Effector memory CD8-positive, alpha-beta T cell (primary cell): ENCODE measurements at places on chromosomes 16 and 17.
A peak's percentile ranks its signal among the peaks of the same experiment; 100 is the strongest.

DNA sequence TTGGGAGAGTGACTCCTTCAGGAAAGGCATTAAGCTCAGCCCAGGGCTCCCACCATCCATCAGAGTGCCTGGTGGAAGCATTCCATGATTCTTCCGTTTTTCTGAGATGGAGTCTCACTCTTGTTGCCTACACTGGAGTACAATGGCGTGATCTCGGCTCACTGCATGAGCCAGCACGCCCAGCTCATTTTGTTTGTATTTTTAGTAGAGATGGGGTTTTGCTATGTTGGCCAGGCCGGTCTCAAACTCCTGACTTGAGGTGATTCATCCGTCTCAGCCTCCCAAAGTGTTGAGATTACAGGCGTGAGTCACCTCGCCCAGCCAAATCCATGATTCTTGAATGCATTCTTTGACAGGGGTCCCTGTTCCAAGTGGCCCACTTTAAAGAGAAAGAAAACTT lies 23.1 kb downstream of the MIS12 start:
- DNase-seq: no peak
- H3K27ac ChIP-seq: no peak overlapping the region
- no peak overlapping the region for H3K4me3 ChIP-seq
- H3K4me1 ChIP-seq: peaks cover 29% of the 10 kb centered on the region

GRCh38 chr16:58497468-58497867 lies 2.5 kb upstream of the NDRG4 start:
- no peak overlapping the region for H3K4me3 ChIP-seq
- H3K4me1 ChIP-seq: no peaks in the 10 kb centered on the region
- H3K27me3 ChIP-seq: peaks cover 86% of the 10 kb centered on the region
- H3K27ac ChIP-seq: no peak overlapping the region
- no peaks in the 10 kb centered on the region for H3K36me3 ChIP-seq

- peaks cover 74% of the 10 kb centered on the region for H3K27me3 ChIP-seq
- H3K4me1 ChIP-seq: peaks cover 9% of the 10 kb centered on the region
- H3K4me3 ChIP-seq: no peak overlapping the region
- DNase-seq: no peak
- H3K36me3 ChIP-seq: no peaks in the 10 kb centered on the region
Observed at GRCh38 chr17:74523308-74523707, 8.0 kb downstream of the CD300LB start.

- peak overlapping the region; percentile 93 for H3K27ac ChIP-seq
- no peak overlapping the region for H3K4me3 ChIP-seq
- H3K36me3 ChIP-seq: peaks cover 3% of the 10 kb centered on the region
- H3K4me1 ChIP-seq: peaks cover 36% of the 10 kb centered on the region
Observed at GRCh38 chr17:80760511-80760911, 215.9 kb downstream of the RPTOR start.

DNA sequence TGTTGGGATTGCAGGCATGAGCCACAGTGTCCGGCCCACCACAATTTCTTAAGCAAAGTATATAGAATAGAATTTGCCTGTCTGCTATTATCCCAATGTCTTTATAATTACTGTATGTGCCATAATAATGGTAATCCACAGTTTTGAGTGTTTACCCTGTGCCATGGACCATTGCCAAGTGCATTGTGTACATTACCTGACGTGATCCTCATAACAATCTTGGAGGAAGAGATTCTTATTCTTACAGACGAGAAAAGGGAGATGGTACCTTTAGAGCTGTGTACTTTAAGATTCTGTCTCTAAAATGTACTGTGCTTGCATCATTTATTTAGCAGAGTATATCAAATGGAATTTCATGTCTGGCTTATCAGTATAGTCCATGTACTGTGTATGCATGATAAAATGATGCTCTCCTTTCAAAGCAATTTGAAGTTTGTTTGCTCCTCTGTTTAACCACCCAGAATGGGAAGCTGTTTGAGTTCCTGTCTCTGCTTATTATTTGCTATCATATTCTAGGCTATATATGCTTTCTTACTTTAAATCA lies 13.8 kb upstream of the CDR2 start:
- no peak for DNase-seq
- H3K27ac ChIP-seq: no peak overlapping the region
- no peaks in the 10 kb centered on the region for H3K36me3 ChIP-seq
- H3K27me3 ChIP-seq: no peaks in the 10 kb centered on the region
